Skin of body (tissue), 3 donors: ENCODE measurements at places on chromosomes 13 and 19. TPM values are rescaled to one million over a fixed set of nuclear protein-coding genes. Genes with fewer than 3 reads are reported as not detected.

DNA sequence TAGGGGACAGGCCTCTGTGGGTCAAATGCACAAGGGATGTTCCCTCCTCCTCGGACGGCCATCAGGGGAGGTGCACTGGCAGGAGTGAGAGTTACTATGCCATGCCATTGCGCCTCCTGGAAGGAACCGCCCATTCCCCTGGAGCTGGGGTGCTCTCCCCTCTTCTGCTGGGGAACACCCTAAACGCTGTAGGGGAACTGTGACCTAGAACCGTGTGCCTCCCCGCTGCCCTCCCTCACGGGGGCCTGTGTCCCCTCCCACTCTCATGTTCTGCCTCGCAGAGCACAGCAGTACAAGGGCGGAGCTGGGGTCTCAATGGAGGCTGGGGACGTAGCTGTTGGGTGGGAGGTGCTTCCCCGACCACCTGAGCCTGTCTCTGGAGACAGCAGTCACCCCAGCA, 17.2 kb upstream of the CRTC1 start:
- no peak for DNase-seq

GRCh38 chr13:24892829-24893228, 128.9 kb downstream of the RNF17 start:
- no peak for DNase-seq

DNA sequence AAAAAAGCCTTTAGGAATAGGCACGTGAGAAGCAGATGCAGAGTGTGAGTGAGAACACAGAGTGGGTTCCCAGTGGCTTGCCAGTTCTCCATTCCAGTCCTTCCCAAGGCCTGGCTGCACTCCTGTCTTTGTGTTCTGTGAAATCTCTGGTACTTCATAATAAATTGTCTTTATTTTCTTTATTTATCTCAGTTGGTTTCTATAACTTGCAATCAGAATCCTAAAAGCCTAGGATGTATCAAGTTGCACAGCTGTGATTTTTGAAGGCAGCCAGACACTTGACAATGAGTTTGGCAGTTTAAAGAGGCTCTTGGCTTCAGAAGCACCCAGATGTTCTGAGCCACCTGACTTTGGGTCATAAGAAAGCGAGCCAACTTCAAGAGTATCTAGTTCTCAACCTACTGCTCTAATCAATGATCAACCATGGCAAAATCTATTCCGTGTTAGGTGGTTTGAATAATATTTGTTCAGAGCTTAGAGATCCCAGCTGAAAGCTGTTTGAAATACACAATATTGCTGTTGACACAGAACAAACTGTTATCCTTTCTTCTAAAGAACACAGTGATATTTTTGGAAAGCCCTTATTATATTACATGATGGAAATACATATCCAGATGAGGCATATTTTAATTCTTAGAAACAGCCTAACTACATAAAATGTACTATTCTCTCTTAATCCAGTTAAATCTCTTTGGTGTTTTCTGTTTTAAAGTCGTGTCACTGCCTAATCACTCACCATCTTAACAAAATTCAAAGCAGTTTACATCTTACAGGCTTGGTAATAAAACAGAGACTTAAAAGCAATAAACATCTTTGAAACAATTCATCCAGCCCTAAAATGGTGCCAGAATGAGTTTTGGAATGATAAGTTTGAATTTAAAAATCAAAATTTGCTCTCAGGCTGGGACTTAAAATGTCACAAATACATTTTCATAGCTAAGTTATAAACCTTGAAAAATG, 483.0 kb upstream of the NBEA start:
- peak; percentile 93 for DNase-seq

- no peak for DNase-seq
These were observed 523.6 kb downstream of the DCT start for GRCh38 chr13:93955904-93956303.

GRCh38 chr13:93118081-93118615, 108.5 kb upstream of the GPC6 start:
- no peak for DNase-seq

DNA sequence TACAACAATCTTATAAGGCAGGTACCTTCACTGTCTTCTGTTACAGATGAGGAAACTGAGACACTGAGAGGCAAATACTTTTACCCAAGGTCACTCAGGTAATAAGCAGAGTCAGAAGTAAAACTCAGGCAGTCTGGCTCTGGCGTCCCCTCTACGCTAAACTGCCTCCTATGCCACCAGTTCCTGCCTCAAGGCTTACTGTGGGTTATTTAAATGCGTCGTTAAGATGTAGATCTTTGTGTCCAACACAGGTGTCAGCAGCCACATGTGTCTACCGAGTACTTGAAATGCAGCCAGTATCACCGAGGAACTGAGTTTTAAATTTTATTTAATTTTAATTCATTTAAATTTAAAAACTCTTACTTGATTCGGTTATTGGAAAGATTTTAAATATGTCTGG, 1.9 kb downstream of the HAS1 start:
- DNase-seq, result no peak

GRCh38 chr13:23074075-23074828, 106.5 kb upstream of the SGCG start:
- peak; percentile 1 for DNase-seq

DNA sequence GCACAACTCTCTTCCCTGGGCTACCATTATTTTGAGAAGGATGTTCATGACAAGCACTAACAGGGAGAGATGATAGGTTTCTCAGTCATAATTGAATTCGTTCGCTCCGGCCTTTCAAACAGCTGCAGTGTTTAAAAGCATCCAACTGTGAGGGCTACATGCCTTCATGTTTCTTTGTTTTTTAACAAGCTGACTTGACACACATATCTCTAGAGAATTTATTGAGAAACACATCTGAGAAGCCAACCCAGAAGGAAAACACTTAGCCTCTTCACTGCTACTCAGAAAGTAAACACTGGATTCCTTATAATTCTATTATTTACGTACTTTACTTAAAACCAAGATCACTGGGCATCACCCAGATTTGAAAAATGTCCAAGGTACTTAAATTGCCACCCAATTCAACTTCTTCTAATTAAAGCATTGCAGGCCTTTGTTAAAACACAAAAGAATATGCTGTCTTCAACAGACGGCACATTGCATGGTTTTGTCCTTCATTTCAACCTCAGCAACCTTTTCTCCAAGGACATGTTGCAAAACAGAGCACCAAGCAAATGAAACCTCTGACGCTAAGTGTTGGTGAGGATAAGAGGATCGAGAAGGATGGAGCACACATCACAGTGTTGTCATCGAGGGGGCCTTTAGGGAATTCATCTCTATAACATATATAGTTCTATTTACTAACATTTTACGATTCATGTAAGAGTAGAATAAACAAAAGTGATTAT, 75.8 kb downstream of the TBC1D4 start:
- peak; percentile 47 for DNase-seq

- DNase-seq, result no peak
These were observed 63.4 kb downstream of the RAP2A start for GRCh38 chr13:97497400-97497799.

DNA sequence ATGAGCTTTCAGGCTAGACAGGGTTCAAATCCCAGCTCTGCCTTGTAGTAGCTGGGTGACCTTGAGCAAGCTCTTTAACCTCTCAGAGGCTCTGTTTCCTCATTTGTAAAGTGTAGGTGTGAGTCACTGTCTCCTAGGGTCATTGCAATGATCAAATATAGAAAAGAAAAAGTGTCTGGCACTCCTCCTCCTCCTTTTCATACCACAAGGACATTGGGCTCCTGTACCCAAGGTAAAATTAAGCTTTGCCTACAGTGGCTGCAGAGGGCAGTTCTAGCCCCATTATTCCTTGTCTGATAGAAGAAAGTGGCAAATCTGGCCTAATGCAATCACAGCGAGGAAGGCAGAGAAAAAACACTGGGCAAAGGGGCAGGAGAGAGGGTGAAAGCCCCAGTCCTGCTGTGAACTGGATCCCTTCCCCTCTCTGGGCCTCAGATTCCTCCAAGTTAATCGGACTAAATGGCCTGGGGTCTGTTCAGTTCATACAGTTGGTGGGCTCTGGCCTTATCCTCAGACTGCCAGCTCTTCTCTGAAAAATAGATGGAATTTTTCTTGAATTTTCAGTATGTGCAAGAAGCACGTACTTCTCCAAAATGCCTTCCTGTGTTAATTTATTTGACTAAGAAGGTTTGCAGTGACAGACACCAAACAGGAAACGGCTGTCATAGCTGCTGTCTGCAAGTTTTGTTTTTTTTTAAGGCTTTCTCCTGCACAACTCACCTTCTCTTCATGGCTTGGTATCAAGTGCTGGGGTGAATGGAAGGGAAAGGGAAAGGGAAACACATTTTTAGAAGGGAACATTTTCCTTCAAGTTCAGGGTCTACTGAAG, 35.3 kb downstream of the RGCC start:
- DNase-seq, result no peak

DNA sequence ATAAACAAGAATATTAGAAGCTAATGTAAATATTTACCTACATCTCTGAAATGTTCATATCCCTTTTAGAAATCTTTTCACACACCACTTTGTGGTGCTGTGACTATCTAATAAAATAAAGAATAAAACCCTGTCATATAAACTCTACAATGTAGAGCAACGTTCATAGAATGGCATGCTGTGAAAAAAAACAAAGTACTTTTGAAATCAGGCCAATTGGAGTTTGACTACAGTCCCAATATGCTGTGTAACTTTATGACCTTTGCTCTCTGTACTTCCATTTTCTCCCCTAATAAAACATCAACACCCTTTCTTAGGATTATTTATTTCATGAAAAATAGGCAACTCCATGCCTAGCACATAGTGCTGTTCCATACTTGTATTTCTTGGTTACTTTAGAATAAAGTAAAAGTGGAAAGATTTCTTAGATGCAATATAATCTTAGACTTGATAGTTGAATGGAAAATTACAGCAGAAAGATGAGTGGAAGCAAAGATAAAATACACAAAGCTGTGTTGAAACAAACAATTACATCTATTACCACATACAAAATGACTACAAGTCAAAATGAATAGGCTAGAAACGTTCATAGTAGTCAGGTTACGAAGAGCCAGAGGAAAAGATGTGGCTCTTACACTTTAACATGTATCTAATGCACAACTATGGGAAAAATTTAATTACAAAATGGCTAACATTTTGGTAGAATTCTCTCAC, 613.2 kb upstream of the SLITRK5 start:
- DNase-seq, result no peak

DNA sequence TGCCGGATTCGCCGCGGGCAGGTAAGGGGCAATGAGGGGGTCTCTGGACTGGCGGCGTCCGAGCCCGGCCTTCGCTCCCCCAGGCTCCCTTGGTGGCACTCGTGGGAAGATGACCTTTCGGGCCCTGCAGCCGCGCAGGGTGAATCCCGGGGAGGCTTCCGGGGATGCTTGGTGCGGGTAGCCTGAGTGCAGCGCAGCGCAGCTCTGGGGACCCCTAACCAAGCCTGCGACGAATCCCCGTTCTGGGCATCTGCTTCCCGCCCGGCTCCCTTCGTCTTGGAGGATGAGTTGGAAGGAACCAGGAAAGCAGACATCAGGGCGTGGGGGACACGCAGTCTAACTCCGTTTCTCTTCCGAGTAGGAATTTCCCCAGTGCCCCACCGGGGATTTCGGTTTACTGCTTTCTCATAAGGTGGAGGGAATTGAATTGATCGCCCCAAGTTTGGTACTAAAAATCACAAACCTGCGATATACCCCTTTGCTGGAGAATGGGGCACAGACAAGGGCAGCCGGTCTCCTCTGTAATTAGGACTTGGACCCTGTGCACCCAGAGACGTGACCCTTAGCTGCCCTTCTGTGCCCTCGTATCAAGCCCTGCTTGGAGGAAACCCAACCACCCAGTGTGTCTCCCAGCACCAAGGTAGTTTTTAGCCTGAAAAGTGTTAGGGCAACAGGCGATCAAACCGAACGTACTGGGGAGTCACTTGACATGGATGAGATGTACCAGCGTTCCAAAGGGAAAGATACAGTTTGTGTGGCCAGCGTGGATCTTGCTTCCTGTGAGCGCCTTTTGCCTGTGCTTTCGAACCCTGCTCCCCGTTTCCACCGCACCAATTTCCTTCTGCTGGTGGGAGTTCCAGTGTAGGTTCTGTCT, 1.0 kb downstream of the GPC5 start:
- no peak for DNase-seq

- no peak for DNase-seq
These were observed 17.7 kb downstream of the TSHZ3 start for GRCh38 chr19:31331536-31331935.

- no peak for DNase-seq
These were observed 157.5 kb downstream of the FLT1 start for GRCh38 chr13:28337166-28338005.

DNA sequence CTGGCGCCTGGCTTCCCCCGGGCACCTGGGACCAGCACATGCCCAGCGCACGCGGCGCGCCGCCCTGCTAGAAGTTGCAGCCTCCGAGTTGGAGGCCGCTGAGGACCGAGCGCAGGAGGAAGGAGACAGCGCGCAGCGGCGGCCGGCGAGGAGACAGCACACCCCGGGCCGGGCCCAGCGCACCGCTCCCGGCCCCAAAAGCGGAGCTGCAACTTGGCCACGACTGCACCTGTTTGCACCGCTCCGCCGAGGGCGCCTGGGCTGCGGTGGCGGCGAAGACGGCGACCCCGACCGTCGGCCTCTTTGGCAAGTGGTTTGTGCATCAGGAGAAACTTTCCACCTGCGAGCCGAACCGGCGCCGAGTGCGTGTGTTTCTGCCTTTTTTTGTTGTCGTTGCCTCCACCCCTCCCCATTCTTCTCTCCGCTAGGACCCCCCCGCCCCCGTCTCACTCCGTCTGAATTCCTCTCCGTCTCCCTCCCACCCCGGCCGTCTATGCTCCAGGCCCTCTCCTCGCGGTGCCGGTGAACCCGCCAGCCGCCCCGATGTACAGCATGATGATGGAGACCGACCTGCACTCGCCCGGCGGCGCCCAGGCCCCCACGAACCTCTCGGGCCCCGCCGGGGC, at the start of gene SOX1:
Gene SOX1, plus strand, starts transcription at position 34 of the 626 bp plus-strand sequence. Its CDS starts 510 bp downstream, at position 544.
- DNase-seq, result no peak

GRCh38 chr13:84985860-84986259, 813.4 kb downstream of the SLITRK6 start:
- DNase-seq, result no peak

- no peak for DNase-seq
These were observed 256.5 kb downstream of the SHISA2 start for GRCh38 chr13:25795277-25795676.

GRCh38 chr19:54661846-54662481, 821 bp upstream of the LILRB4 start:
- DNase-seq, result no peak

- DNase-seq, result peak; percentile 23
These were observed 44.5 kb upstream of the PARP4 start for GRCh38 chr13:24557081-24557480.

- no peak for DNase-seq
These were observed 21.3 kb downstream of the ZNF626 start for GRCh38 chr19:20640023-20640422.

- no peak for DNase-seq
These were observed at the start of gene AMER2 for GRCh38 chr13:25171517-25172302. TSS of gene AMER2 (minus strand) at chr13:25172288. CDS start at chr13:25171619, 669 bp downstream.

The DACH1 gene
- total RNA-seq, result 8.5 TPM

The NTF4 gene
- 1.9 TPM for total RNA-seq

The SIGLEC5 gene
- 1.4 TPM for total RNA-seq

The UNC13A gene
- total RNA-seq, result 0.10 TPM

The NLRP7 gene
- not detected for total RNA-seq

The RNF113B gene
- total RNA-seq, result not detected

The DHDH gene
- not detected for total RNA-seq

The GET3 gene
- total RNA-seq, result 36.6 TPM

The ENOX1 gene
- 9.7 TPM for total RNA-seq

The KCTD12 gene
- 175 TPM for total RNA-seq
